ENCODE measurements at places on chromosomes 16 and 17. TPM values are rescaled to one million over a fixed set of nuclear protein-coding genes. Genes with fewer than 3 reads are reported as not detected.

- DNase-seq = no peak
These were observed 70.1 kb downstream of the KCNJ2 start for GRCh38 chr17:70239391-70239826.

GRCh38 chr17:7809086-7809790 lies 24.8 kb upstream of the KDM6B start:
- no peak for DNase-seq

DNA sequence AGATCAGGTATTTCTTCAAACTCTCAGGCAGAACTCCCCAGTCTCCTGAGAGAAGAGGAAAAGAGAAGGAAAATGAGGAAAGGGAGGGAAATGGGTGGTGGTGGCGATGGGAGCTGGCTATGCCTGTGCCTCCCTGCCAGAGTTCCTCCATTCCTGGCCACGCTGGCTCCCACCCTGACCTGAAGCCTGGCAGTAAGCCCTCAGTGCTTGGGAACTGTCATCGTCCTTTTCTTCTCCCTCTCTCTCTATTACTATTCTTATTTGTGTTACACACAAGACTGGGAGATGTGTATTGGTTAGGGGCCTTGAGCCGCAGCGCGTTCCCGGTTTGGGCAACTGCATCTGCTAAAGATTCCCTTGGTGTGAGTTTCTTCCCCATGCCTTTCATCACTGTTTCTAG lies 44.6 kb downstream of the GOSR1 start:
- DNase-seq = no peak

Gene SLC9A5
- total RNA-seq = 11.2 TPM

Gene SOX8
- total RNA-seq = 70.3 TPM

Gene SPPL2C
- 1.3 TPM for total RNA-seq

All from dorsolateral prefrontal cortex (tissue), 122 donors.